A375 (cell line): ENCODE measurements at places on chromosomes 7 and 10. TPM values are rescaled to one million over a fixed set of nuclear protein-coding genes. Genes with fewer than 3 reads are reported as not detected.

TAS2R3 gene
- 0.11 and 0.16 TPM in 2 replicates for total RNA-seq

ANKRD30A gene
- 4.6 and 7.1 TPM in 2 replicates for total RNA-seq

GJD4 gene
- 0.27 TPM in 1 of 2 replicates, not detected in the other for total RNA-seq

LRRC17 gene
- total RNA-seq = 3.8 and 5.0 TPM in 2 replicates

INPP5A gene
- total RNA-seq = 17.0 and 17.2 TPM in 2 replicates

ST7 gene
- total RNA-seq = 18.9 and 21.9 TPM in 2 replicates

AKR1C4 gene
- total RNA-seq = not detected in 2 replicates

CYP2C19 gene
- total RNA-seq = not detected in 2 replicates

PPP1R9A gene
- total RNA-seq = 9.9 and 13.2 TPM in 2 replicates

PNLIPRP1 gene
- not detected in 2 replicates for total RNA-seq

TFEC gene
- 0.34 and 0.40 TPM in 2 replicates for total RNA-seq

ASB10 gene
- not detected in 2 replicates for total RNA-seq

ABCA13 gene
- total RNA-seq = 0.94 and 1.0 TPM in 2 replicates

EPHA1 gene
- 0.04 and 0.24 TPM in 2 replicates for total RNA-seq

PBLD gene
- 0.87 and 2.8 TPM in 2 replicates for total RNA-seq

HSPA14 gene
- 18.5 and 22.3 TPM in 2 replicates for total RNA-seq

C10orf105 gene
- total RNA-seq = not detected in 2 replicates

VSTM4 gene
- total RNA-seq = not detected in 2 replicates

DGKI gene
- total RNA-seq = under 0.01 and 0.24 TPM in 2 replicates

PTER gene
- 7.9 and 10.0 TPM in 2 replicates for total RNA-seq

VPS26A gene
- 11.7 and 12.3 TPM in 2 replicates for total RNA-seq

OPN4 gene
- not detected in 2 replicates for total RNA-seq

GRB10 gene
- 23.5 and 25.6 TPM in 2 replicates for total RNA-seq

SLC18A3 gene
- not detected in 2 replicates for total RNA-seq

NXPH1 gene
- not detected in 2 replicates for total RNA-seq

POM121 gene
- 14.3 and 15.0 TPM in 2 replicates for total RNA-seq

AGBL3 gene
- total RNA-seq = 0.21 and 0.41 TPM in 2 replicates

GBX1 gene
- not detected in 2 replicates for total RNA-seq

GPR85 gene
- total RNA-seq = 0.74 and 0.83 TPM in 2 replicates

RARRES2 gene
- not detected in 2 replicates for total RNA-seq

FGL2 gene
- not detected in 2 replicates for total RNA-seq

GPR15LG gene
- not detected in 2 replicates for total RNA-seq

PRPS1L1 gene
- not detected in 2 replicates for total RNA-seq

TMEM273 gene
- total RNA-seq = not detected in 2 replicates

HOXA1 gene
- 0.94 and 1.1 TPM in 2 replicates for total RNA-seq

PPP1R17 gene
- not detected in 2 replicates for total RNA-seq

PRKG1 gene
- total RNA-seq = 1.1 and 1.3 TPM in 2 replicates

SAMD9 gene
- 5.9 and 8.9 TPM in 2 replicates for total RNA-seq

ZRANB1 gene
- 15.5 and 17.2 TPM in 2 replicates for total RNA-seq

TMEM236 gene
- total RNA-seq = not detected in 2 replicates

FAM13C gene
- 0.16 and 0.49 TPM in 2 replicates for total RNA-seq

FAM131B gene
- total RNA-seq = 1.4 and 2.4 TPM in 2 replicates

SLC29A4 gene
- total RNA-seq = 0.26 and 0.37 TPM in 2 replicates

KIAA1217 gene
- total RNA-seq = 18.7 and 31.8 TPM in 2 replicates

ENO4 gene
- 0.16 and 0.45 TPM in 2 replicates for total RNA-seq

RBM33 gene
- 34.2 and 43.9 TPM in 2 replicates for total RNA-seq

ZNF394 gene
- total RNA-seq = 30.3 and 30.7 TPM in 2 replicates

SLC26A3 gene
- not detected in 2 replicates for total RNA-seq

CALHM1 gene
- not detected in 2 replicates for total RNA-seq

WNT8B gene
- 0.08 and 0.11 TPM in 2 replicates for total RNA-seq

KLF14 gene
- total RNA-seq = 0.45 and 0.74 TPM in 2 replicates

SMO gene
- total RNA-seq = 14.0 and 15.6 TPM in 2 replicates

ADIRF gene
- total RNA-seq = 0.56 and 0.64 TPM in 2 replicates
